CD4-positive, CD25-positive, alpha-beta regulatory T cell (primary cell): ENCODE measurements at places on chromosomes 16 and 17. TPM values are rescaled to one million over a fixed set of nuclear protein-coding genes. Genes with fewer than 3 reads are reported as not detected.

DNA sequence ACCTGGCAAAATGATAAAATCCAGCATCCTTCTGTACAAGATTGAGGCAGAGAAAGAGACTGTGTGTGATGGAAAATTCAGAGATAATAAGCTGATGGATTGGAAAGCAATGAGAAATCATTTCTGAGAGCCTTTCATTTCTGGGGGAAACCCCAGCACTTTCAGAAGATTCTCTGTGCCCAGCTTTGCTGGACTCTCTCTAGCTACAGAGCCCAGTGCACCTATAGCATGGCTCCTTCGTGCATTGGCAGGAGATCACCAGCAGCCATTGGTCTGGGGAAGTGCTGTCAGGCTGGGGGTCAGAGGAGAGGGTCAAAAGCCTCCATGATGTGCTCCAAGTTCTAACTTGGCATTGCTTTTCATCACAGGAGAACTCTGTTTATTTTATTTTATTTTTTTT, 259.9 kb downstream of the SOX9 start:
- H3K36me3 ChIP-seq = no peaks in the 10 kb centered on the region
- H3K4me1 ChIP-seq = no peaks in the 10 kb centered on the region
- H3K4me3 ChIP-seq = no peak overlapping the region
- DNase-seq = no peak
- H3K27me3 ChIP-seq = no peaks in the 10 kb centered on the region

- no peaks in the 10 kb centered on the region for H3K36me3 ChIP-seq
- no peaks in the 10 kb centered on the region for H3K27me3 ChIP-seq
- H3K4me3 ChIP-seq = no peak overlapping the region
Measured at GRCh38 chr16:81266680-81267095, 28.2 kb downstream of the BCO1 start.

KRT12 gene
- not detected for polyA plus RNA-seq

- H3K4me3 ChIP-seq = no peak overlapping the region
- no peak for DNase-seq
- no peak overlapping the region for H3K27ac ChIP-seq
- H3K4me1 ChIP-seq = peaks cover 15% of the 10 kb centered on the region
- peaks cover 8% of the 10 kb centered on the region for H3K36me3 ChIP-seq
Measured at GRCh38 chr17:75133001-75133400, 1.5 kb upstream of the NT5C start.

GRCh38 chr17:59848778-59849177, 44.0 kb downstream of the TUBD1 start:
- H3K27ac ChIP-seq = peak overlapping the region; percentile 97
- H3K4me3 ChIP-seq = peak overlapping the region; percentile 65
- no peaks in the 10 kb centered on the region for H3K36me3 ChIP-seq

- H3K4me1 ChIP-seq = no peaks in the 10 kb centered on the region
- no peaks in the 10 kb centered on the region for H3K27me3 ChIP-seq
- H3K36me3 ChIP-seq = no peaks in the 10 kb centered on the region
Measured at GRCh38 chr16:85200471-85201278, 88.4 kb upstream of the CIBAR2 start.
